ENCODE measurements at places on chromosomes 7 and 10.

DNA sequence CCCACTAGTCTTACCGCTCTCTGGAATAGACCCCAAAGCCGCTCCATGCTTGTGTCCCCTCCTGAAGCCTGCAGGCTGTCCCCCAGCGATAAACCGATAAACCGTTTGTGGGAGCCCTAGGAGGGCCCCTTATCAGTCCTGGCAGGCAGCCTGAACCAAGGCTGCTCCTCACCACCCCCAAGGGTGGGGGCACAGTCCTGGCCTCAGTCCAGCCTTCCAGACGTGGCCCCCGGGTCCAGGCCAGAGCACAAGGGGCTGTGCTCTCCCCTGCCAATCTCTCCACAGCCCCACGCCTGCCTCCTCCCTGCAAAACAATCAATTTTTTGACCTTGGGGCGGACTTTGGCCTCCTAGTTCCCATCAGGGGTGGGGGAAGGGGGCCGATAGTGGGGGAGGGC is at the start of gene TFR2:
TSS of gene TFR2 (minus strand) at position 90 of the 397 bp plus-strand sequence. CDS start at position 47, 43 bp downstream.
- DNase-seq = no peak

GRCh38 chr10:62305813-62306212 is 37.2 kb upstream of the RTKN2 start:
- DNase-seq = no peak

GRCh38 chr10:88791924-88792323 is 10.6 kb upstream of the LIPM start:
- peak; percentile 56 for DNase-seq

- DNase-seq = no peak
Observed at GRCh38 chr10:32332299-32332750, 14.6 kb downstream of the EPC1 start.

- no peak for DNase-seq
Observed at GRCh38 chr10:58936364-58936763, 240.1 kb upstream of the PHYHIPL start.

DNA sequence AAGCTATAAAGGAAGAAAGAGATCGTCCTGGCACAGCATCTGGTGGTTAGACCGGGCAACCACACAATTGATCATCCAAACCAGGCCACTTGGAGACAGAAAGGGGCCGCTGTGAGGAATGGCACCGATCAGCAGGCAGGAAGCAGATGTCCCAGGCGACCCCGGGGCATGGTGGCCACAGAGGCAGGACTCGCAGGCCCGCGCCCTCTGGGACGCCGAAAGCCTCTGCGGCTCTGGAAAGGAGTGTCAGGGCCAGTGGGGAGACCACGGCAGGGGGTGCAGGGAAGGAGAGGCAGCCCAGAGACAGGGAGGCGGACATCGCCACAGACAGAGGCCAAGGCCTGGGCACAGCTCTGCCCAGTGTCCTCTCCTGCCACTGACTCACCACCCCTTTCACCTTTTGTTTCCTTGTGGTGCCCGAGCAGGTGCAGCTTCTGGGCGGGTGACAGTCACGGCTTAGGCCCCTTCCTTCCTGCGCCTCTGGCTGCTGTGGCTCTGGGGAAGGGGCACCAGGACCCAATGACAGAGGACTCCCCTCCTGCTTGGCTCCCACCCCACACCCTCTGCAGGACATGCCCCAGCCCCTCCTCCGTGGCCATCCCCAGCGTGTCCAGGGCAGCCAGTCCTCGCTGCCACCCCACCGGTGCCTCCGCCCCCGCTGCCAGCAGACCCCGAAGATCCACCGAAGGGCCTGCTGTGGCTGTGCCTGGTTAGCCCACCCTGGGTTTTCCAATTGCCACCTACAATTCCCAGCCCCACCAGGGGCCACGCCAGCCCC is 10.9 kb downstream of the STK32C start:
- DNase-seq = no peak

DNA sequence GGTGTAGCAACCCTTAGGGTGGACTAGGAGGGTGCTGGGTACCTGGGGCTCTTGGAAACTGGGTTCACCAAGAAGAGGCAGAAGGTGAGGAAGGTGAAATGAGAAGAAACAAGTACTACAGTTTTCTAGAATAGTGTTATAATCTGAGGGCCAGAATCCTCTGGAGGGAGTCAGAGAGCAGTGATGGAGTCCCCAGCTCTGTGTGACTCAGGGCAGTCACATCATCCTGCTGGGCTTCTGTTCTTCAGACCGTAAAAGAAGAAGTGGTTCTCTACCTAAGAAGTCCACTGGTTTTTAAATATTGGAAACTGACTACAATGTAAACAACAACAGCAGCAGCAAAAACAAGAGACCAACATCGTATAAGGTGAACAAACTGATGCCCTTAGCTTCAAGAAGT is 197.3 kb downstream of the PRPF18 start:
- peak; percentile 74 for DNase-seq

- peak; percentile 19 for DNase-seq
Observed at GRCh38 chr7:47147213-47147631, 434.7 kb downstream of the TNS3 start.

DNA sequence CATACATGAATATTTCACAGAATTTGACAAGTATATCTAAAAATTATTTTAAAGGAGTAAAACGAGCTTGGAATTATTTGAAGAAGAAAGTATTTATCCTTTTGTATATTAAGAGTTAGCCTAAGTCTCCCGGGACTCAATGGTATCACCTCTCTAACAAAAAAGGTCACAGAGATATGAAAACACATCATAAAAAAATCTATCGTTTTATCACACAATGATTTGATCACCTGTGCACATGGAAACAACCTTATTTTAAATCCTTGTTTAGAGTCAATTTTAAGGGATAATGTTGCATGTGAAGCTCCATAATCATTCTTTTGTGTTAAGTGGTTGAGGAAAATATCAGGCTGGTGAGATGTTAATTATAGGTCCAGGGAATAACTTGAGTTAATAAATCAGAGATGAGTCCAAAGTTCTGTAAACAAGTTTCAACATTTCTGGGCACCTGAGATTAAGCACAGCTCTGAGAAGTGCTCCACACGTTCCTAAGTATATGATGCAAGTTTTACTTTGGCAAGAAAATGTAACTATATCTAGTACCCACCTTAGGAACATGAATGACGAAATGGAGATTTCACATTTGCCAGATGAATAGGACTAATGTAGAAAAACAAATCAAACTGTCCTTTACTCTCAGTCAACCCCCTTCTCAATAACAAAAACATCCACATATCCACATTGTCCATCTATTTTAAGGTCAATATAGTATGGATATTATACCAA is 148.5 kb upstream of the AKR1E2 start:
- DNase-seq = peak; percentile 59
